Lung (tissue), 17 donors: ENCODE measurements at places on chromosomes 1 and 21.

DNA sequence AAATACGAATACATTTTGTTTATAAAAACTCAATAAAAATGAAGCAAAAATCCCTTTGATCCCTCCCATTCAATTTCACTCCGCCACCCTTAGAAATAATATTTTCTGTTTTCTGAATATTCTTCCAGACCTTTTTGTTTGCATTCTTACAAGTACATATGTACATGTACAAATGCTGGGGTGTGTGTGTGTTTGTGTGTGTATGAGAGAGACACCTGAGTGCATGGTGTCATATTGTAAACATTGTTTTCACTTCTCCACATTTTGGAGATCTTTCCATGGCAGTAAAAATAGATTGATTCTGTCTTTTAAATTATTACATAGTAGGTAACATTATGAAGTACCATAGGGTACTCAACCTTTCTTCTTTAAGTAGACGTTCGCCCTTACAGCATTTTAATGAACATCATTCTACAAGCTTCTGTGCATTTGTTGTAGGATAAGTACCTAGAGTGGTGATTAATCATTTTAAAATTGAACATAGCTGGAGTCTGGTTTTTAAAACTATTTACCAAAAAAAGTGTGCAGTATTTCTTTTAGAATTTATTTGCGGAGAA is 1.3 kb upstream of the MPC2 start:
- H3K27ac ChIP-seq, result no peak overlapping the region
- H3K4me1 ChIP-seq, result peaks cover 6% of the 10 kb centered on the region
- H3K27me3 ChIP-seq, result no peaks in the 10 kb centered on the region
- no peaks in the 10 kb centered on the region for H3K36me3 ChIP-seq
- peak; percentile 21 for DNase-seq
- H3K4me3 ChIP-seq, result no peak overlapping the region

DNA sequence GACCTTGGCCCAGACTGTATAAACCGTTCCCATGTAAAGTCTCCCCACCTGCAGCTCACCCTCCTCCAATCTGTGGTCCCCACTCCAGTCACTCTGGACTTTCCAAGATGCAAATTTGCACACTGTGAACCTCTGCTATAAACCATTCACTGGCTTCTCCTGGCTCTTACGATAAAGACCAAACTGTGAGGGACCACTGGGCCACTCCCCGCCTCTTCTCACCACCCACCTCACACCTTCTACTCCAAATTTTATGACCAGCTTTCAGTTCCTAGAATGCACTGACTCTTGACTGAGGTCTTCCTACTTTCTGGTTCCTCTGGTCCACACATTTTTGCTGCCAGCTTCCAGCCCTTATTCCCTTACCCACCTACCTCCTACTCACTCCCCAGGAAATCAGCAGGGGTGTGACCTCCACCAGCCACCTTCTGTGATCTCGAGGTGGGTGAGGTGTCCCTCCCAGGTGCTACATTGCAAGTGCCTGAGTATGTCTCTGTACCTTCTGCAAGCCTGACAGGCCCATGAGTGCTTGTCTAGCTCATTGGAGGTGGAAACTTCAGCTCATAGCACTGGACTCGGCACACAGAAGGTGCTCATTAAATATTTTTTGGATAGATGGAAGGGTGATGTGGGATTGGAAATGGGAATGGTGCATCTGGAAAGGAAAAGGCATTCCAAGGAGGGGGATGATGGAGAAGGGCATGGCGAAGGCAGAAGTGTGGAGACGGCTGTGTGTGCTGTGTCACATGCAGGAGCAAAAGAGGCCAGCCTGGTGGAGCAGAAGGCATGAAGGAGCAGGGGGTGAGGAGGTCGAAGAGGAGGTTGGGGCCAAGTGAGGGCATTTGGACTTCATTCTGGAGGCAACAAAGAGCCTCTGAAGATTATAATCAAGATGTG is 15.6 kb upstream of the CSF1 start:
- H3K4me1 ChIP-seq, result peaks cover 9% of the 10 kb centered on the region
- H3K27me3 ChIP-seq, result no peaks in the 10 kb centered on the region
- no peaks in the 10 kb centered on the region for H3K36me3 ChIP-seq
- DNase-seq, result no peak
- H3K27ac ChIP-seq, result peak overlapping the region; percentile 26

GRCh38 chr1:211915924-211916323 is 85.4 kb upstream of the LPGAT1 start:
- H3K27me3 ChIP-seq, result peaks cover 4% of the 10 kb centered on the region
- H3K4me1 ChIP-seq, result no peaks in the 10 kb centered on the region
- H3K27ac ChIP-seq, result no peak overlapping the region
- DNase-seq, result no peak

- no peak for DNase-seq
- no peaks in the 10 kb centered on the region for H3K36me3 ChIP-seq
- H3K27ac ChIP-seq, result no peak overlapping the region
- no peak overlapping the region for H3K4me3 ChIP-seq
- H3K27me3 ChIP-seq, result no peaks in the 10 kb centered on the region
- no peaks in the 10 kb centered on the region for H3K4me1 ChIP-seq
These were observed 56.9 kb downstream of the TRIM11 start for GRCh38 chr1:228349701-228350171.

DNA sequence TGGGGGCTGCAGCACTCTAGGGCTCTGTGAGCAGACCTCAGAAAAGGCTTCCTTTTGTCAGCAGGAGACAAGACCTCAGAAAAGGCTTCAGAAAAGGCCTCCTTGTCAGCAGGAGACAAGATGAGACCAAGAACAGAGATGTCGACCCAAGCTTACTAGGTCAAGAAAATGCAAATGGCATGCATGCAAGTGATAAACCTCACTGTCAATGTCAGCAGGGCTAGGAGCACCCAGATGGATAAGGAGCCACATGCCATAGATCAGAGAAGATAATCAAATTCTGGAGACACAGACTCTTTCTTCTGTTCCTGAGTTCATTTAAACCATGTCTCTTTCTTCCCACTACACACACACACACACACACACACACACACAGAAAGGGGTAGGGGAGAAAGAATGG is 285.9 kb downstream of the CHRM3 start:
- H3K27ac ChIP-seq, result no peak overlapping the region
- no peaks in the 10 kb centered on the region for H3K36me3 ChIP-seq
- H3K4me3 ChIP-seq, result no peak overlapping the region
- no peaks in the 10 kb centered on the region for H3K4me1 ChIP-seq
- DNase-seq, result no peak
- no peaks in the 10 kb centered on the region for H3K27me3 ChIP-seq

DNA sequence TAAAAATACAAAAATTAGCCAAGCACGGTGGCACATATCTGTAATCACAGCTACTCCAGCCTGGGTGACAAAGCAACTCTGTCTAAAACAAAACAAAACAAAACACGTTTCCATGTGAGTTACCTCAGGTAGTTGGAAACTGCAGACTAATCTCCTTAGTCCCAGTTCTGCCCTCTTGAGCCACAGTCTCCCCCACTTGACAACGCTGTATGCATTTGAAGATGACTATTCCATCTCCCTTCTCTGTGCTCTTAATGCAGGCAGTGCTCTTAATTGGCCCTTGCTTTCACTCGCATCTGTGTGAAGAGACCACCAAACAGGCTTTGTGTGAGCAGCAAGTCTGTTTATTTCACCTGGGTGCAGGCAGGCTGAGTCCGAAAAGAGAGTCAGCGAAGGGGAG is 19.6 kb upstream of the DHCR24 start:
- H3K4me3 ChIP-seq, result no peak overlapping the region
- no peaks in the 10 kb centered on the region for H3K36me3 ChIP-seq
- no peak for DNase-seq
- no peaks in the 10 kb centered on the region for H3K27me3 ChIP-seq
- no peak overlapping the region for H3K27ac ChIP-seq

- H3K36me3 ChIP-seq, result no peaks in the 10 kb centered on the region
- peak; percentile 40 for DNase-seq
- H3K27ac ChIP-seq, result no peak overlapping the region
- no peak overlapping the region for H3K4me3 ChIP-seq
- H3K4me1 ChIP-seq, result peaks cover 11% of the 10 kb centered on the region
These were observed 130.6 kb downstream of the HUNK start for GRCh38 chr21:32003411-32003810.

DNA sequence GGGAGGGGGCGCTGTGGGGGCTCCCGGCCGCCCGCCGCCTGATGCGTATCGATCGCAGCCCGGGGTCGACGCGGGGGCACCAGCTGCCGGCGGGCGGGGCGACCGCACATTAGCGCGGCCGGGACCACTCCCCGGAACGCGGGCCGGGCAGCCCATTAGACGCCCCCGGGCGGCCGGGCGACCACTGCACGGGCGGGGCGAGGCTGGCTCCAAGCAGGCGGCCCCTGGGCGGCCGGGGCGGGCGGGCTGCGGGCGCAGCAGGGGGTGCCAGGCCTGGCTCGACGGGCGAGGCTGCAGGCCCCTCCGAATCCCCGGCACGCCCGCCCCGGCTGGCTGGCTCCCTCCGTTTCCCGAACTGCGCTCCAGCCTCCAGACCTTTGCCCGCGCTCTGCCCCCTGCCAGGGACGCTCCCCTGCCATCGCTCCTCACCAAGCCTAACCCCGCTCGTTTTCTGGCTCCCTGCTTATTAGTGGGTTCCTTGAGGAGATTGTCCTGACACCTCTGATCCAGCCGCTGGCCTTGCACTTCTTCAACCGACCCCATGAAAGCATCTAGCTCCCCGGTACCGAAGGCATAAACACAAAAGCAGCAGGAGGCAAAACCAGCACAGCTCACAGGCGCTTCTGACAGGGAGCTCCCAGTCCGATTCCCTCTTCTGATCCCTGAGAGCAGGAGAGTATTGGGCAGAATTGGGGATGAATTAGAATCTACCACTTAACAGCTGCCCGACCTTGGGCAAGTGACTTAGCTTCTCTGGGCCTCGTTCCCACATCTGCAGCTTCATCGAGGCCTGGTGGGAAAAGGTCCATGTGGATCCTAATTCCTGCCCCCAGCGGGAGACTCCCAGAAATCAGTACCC is 92.6 kb upstream of the CASZ1 start:
- no peak overlapping the region for H3K27ac ChIP-seq
- no peaks in the 10 kb centered on the region for H3K36me3 ChIP-seq
- no peaks in the 10 kb centered on the region for H3K27me3 ChIP-seq
- no peak overlapping the region for H3K4me3 ChIP-seq

DNA sequence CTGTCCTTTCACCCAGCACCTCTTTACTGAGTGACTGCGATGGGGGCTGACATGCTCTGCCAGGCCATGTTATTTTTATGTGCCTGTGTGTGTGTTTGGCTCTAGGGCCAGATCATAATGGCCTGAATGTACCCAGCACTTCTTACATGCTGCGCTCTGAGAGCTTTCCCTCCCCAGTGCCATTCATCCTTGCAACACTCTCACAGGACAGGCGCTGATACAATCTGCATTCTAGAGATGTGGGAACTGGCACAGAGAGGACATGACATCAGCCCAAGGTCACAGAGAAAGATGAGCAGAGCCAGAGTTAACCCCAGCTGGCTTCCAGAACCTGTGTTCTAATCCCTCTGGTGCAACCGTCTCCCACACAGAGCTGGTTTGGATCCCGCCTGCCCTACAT is 54.5 kb downstream of the ARHGEF10L start:
- peaks cover 3% of the 10 kb centered on the region for H3K4me1 ChIP-seq
- no peaks in the 10 kb centered on the region for H3K27me3 ChIP-seq

- no peak overlapping the region for H3K27ac ChIP-seq
- peaks cover 27% of the 10 kb centered on the region for H3K4me1 ChIP-seq
- H3K36me3 ChIP-seq, result no peaks in the 10 kb centered on the region
- no peaks in the 10 kb centered on the region for H3K27me3 ChIP-seq
- no peak overlapping the region for H3K4me3 ChIP-seq
- no peak for DNase-seq
These were observed 463.9 kb upstream of the PROX1 start for GRCh38 chr1:213523781-213524398.

DNA sequence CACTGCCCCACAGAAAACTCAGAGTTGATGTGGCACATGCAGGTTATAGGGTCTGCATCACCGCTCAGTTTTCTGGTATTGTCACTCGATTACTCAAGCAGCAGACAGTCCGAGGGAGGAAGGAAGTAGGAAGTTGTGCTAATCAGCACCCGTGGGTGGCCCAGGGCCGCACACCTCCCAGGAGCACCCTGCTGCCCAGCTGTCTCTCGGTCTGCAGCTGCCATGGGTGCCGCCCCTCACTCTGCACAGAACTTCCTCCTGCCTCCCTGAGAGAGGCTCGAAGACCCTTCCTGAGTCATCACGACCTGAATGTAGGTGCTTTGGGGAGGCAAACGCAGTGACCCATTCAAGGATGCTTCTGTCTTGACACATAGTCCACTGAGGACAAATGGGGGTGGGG is 4.2 kb upstream of the TFF3 start:
- H3K27ac ChIP-seq, result no peak overlapping the region
- no peaks in the 10 kb centered on the region for H3K27me3 ChIP-seq
- no peak for DNase-seq
- H3K4me3 ChIP-seq, result no peak overlapping the region
- peaks cover 8% of the 10 kb centered on the region for H3K4me1 ChIP-seq

DNA sequence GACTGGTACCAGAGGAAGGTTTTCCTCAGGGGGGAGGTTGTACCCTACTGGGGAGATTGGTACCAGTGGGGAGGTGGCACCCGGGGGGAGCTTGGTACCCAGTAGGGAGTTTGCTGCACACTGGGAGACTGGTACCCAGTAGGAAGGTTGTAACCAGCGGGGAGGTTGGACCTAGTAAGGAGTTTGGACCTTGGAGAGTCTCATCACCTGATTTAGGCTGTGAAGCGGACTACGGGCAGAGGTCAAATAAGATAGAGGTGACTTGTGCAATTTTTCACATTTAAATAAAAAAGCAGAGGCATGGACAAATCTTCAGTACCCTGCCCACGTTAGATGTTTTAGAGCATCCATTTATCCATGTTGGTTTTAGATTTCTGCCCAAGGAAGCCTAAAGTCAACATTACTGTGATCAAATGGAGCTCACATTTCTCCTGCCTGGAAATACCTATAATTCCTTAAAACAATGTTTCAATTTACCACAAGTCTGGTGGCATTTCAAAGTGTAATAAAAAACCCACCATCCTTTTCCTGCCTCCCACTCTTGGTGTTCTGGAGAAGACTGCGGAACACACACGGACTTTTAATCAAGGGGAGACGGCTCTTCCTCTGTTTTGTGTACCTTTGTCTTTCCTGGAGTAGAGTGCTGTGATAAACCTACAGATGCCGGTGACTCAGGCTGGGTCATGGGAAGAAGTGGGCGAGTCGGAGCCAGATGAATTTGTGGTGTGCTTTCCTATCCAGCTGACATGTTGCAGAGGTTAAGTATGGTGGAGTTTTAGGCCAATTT is 36.2 kb upstream of the MRPS6 start:
- no peak overlapping the region for H3K27ac ChIP-seq
- no peaks in the 10 kb centered on the region for H3K27me3 ChIP-seq
- DNase-seq, result no peak
- H3K4me1 ChIP-seq, result no peaks in the 10 kb centered on the region
- H3K36me3 ChIP-seq, result no peaks in the 10 kb centered on the region

GRCh38 chr1:236394879-236395229 is 768 bp downstream of the EDARADD start:
- DNase-seq, result no peak
- H3K36me3 ChIP-seq, result no peaks in the 10 kb centered on the region
- H3K4me3 ChIP-seq, result peak overlapping the region; percentile 49

GRCh38 chr1:212107481-212107880 is 71.9 kb downstream of the DTL start:
- no peak for DNase-seq
- no peak overlapping the region for H3K4me3 ChIP-seq
- H3K27ac ChIP-seq, result peak overlapping the region; percentile 40
- H3K27me3 ChIP-seq, result no peaks in the 10 kb centered on the region
- H3K4me1 ChIP-seq, result peaks cover 48% of the 10 kb centered on the region
- H3K36me3 ChIP-seq, result no peaks in the 10 kb centered on the region

GRCh38 chr1:150142083-150142482 is 7.6 kb upstream of the PLEKHO1 start:
- no peaks in the 10 kb centered on the region for H3K36me3 ChIP-seq
- no peak overlapping the region for H3K27ac ChIP-seq
- no peak for DNase-seq
- H3K4me3 ChIP-seq, result no peak overlapping the region
- H3K4me1 ChIP-seq, result no peaks in the 10 kb centered on the region
